ENCODE measurements at places on chromosomes 6 and 20.
A peak's percentile ranks its signal among the peaks of the same experiment; 100 is the strongest.

DNA sequence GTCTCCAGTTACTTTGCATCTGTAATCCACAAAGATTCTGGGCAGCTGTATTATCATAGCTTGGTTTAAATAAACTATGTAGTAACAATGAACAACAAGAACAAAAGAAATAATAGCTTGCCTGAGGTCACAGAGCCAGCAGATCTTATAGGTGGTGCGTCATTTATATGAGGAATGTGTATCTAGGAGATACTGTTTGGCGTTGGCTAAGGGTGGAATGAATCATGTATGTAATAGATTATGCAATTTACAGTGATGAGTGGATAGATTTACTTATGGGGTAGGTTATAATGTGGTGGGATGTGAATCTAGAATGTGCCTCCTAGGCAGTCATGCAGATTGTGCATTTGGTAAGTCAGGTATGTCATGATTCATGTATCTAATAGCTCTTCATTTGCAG, 42.8 kb downstream of the HNF4A start:
- no peak for DNase-seq

DNA sequence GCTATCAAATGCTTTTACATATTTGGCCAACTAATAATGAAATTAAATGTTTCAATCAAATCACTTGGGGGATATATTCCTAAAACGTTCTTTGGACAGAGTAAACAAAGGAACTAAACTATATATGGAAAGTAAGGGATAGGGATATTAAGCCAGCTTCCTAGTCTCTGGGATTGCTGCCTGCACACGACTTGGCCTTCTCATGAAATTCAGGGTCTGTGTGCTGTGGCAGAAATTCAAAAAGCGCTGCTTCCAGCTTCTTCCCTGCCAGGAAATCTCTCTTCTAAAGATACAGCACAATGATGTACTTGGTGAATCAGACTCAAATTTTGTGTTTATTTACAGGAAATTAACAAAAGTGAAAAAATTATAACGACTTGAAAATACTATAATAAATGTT, 206.3 kb upstream of the RAB32 start:
- DNase-seq, result peak; percentile 95

GRCh38 chr6:142276256-142276655, 25.6 kb upstream of the ADGRG6 start:
- DNase-seq, result no peak

DNA sequence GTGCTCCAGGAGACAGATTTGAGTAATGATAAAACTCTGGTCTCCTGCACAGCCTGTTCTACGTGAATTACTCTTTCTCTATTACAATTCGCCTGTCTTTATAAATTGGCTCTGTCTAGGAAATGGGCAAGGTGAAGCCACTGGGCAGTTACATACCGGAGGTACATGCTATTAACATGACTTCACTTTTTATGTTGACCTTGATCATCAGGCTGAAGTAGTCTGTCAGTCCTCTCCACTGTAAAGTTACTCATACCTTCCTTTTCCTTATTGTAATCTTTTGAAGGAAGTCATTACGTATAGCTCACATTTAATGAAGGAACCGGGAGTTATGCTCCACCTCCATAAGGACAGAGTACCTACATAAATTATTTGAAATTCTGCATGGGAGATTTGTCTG, 19.9 kb upstream of the KHDC1 start:
- DNase-seq, result no peak

GRCh38 chr6:134378426-134378825, 60.5 kb upstream of the SGK1 start:
- no peak for DNase-seq

- DNase-seq, result peak; percentile 93
These were observed 166.4 kb upstream of the RNF217 start for GRCh38 chr6:124795643-124796463.

DNA sequence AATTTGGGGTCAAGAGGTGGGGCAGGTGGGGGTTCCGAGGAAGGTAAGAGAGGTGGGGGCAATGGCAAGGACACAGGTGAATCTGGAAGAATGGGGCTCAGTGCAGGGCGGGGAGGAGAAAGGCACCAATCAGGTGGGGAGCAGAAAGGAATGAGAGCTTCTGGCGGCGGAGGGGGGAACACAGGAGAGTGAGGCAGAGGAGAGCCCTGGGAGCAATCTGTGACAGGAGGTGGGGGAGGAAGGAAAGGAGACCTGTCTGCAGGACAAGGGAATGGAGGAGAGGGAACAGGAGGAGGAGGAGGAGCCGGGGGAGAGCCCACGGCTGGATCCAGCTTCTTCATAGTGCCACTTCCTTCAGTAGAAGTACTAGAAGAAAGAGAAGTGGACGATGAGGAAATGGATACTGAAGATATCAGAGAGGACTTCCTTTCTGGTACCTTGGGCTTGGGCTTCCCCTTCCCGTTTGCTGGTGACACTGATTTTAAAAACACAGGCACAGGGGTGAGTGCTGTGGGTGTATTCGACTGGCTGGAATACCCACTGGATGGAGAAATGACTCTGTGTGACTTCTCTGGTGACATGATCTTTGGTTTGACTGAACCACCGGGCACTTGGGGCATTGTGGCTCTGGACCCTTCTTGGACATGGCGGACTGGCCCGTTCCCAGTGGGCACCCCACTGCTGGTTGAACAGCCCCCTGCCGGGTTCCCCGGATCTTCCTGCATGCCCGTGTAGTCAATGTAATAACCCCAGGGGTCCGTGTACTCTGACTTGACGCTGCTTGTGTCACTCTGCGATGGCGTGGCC, 27.4 kb downstream of the HEBP2 start:
- peak; percentile 75 for DNase-seq

DNA sequence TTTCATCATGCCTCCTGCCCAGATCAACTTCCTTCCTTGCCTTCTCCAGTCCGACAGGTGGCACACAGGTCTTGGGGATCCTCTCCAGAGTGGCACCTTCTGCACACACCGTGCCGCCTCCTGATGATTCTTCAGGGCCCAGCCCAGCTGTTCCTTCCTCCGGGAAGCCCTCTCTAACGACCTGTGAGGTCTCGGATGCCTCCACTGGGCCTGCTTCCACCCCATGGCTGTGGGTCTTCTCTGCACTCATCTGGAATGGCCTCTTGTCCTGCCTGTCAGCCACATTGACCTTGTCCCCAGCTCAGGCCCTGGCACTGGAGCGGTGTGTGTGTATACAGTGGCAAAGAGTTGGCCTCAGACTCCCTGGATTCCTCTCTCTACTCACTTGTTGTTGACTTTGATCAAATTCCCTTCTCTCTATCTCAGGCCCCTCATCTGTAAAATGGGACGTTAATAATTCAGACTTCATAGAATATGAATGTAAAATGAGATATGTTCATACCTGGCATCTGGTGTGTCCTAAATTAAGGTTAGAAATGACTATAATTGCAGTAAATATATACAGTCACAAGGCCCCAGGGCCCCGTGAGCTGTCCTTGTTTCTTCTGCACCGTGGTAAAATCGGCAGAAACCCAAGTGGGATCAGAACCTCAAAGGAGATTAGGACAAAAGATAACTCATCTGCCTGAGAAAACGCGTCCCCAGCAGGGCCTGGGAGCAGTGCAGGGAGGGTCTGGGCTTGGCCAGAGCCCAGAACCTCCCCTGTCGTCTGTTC, 1.5 kb downstream of the FAM210B start:
- no peak for DNase-seq

DNA sequence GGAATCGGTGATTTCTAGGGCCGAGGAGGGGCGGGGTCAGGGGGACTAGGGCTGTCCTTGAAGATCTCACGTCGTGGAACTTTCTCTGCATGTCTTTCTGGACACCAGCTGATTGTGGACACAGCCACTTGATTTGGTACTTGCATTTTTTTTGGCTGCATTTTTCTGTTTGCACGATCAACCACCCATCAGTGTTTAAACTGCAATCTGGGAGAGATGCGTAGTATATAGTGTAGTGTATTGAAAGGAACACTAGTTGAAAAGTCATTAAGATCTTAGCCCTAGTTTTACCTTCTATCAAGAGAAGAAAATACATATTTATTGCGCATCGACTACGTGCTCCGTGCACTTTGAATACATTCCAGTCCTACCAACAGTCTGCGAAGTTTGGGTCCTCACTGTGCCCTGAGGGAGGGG, 657 bp downstream of the NT5DC1 start:
- peak; percentile 81 for DNase-seq

DNA sequence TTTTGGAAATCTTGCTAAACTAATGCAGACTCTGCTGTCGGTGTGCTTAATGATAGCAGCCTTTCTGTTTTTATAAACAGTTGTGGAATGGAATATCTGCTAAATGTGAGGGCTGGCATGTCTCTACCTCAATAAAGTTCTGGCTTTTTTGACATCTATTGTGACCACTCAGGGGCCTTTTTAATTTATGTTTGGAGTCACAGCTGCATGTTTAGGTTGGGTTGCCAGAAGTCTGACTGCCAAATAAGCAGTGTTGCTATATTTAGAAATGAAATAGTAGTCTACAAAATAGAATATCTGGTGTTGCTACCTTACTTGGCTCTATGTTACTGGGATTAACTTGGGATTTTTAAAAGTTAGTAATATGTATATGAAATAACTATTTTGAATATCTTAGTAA, 125.1 kb upstream of the LOC128125822 start:
- DNase-seq, result no peak

- DNase-seq, result no peak
These were observed 15.9 kb downstream of the SLC22A23 start for GRCh38 chr6:3440911-3441310.

DNA sequence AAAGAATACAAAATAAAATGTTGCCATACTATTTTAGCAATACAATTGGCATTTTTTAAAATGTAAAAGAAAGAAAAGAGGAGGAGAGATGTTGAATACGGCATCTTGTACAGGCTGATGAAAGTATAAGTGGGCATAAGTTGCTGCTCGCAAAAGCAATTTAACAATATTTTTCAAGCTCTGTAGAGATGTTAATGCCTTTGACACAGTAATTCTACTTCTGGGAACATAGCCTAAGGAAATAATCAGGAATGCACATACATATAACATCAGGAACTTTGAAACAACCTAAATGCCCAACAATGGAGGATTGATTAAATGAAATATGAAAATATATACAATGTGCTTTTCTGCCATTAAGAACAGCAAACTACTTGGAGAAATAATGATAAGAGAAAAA, 80.2 kb downstream of the LRRC1 start:
- DNase-seq, result no peak

- DNase-seq, result no peak
These were observed 190.0 kb downstream of the DHX35 start for GRCh38 chr20:39152126-39152525.

GRCh38 chr6:163398815-163399214, 15.7 kb upstream of the QKI start:
- no peak for DNase-seq

DNA sequence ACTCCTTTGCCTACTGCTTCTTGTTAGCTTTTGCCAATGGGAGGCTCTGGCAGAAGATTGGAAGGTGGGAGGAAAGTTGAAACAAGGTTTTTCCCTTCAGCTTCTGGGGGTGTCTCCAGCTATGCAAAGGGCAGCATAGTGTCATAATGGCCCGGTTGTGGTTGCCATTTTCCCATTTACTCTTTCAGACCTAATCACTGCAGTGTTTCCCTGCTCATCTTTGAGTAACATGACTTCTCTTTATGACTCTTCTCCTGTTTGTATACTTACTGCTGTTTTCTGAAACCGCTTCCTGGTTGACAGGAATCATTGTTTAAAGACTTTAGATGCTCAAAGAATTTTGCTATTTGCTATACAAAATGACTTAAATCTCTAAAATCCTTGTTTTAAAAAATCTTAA, 19.9 kb downstream of the NRN1 start:
- DNase-seq, result no peak

GRCh38 chr6:166411271-166411670, 28.5 kb upstream of the MPC1 start:
- no peak for DNase-seq

DNA sequence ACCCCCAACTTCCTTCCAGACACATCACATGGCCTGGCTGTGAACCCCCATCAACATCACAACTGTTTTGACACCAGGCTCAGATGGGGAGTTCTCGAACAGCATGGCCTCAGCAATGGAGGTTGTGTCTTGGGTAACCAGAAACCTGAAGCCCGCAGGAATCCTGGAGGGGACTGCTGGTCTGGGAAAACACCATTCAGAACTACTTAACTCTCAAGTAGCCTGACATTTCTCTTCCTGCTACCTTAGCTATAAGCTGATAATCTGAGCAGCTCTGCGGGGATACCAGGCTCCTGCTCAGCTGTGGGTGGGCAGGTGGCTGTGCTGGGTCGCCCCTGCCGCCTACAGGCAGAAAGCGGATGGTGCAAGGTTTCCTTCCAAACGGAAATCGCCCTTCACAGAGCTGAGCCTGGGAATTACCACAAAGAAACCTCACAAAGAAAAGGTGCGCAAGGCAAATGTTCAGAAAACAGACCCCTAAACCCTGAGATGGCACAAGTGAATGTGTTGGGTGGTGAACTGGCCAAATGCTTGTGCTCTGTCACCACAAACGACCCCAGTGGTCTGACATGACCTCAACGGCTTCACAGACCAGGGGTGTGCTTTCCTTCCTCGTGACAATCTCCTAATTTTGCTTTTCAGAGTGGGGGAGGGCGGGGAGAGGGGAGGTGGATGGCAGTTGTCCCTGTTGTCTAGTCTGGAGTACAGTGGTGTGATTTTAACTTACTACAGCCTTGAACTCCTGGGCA, 29.5 kb downstream of the SNX5 start:
- peak; percentile 81 for DNase-seq

DNA sequence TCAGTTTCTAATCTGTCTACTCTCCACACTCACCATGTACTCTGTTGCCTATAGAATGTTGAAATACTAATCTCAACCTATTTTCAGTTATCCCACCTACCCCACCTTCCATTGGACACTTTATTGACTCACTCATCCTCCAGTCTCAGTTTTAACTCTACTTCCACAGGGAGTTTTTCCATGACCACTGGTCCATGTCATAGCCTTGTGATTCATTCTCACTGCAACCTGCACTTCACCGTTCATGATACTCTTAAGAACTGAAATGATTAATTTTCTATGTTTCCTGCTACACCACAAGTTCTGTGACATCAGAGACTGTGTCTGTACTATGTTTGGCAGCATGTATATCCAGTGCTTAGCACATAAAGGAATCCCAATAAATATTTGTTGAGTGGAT, 122.8 kb upstream of the HSF2 start:
- no peak for DNase-seq

DNA sequence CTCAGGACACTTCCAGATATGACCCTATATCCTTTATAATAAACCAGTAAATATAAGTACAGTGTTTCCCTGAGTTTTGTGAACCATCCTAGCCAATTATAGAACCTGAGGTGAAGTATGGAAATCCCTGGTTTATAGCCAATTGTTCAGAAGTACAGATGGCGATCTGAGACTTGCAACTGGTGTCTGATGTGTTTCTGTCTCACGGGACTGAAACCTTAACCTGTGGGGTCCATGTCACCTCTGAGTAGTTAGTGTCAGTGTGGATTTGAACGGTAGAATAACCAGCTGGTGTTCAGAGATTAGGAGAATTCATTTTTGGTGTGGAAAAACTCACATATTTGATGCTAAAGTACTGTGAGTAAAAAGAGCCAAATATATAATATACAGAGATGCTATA, 606.6 kb downstream of the MAFB start:
- no peak for DNase-seq

DNA sequence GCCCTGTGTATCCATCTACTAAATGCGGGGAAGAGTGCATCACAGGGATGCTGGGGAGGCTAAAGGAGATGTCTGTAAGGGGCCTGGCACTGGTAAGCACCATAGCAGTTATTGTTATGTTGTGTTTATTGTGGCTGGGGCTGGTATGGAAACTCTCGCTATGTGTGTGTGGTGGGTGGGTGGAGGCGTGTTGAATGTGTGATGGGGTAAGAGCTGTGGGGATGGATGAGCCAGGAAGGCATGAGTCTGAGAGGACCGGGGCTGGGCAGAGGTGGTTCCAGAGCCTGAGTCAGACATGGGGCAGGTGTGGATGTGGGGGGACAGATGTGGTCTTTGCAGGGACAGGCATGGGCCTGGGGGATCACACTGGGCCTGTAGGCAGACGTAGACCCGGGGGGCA, 88.1 kb downstream of the GRM4 start:
- no peak for DNase-seq
